NCI-H1436 (cell line): ENCODE measurements at places on chromosomes 13 and 19.

- no peak for DNase-seq
These were observed 9.5 kb downstream of the PIP5K1C start for GRCh38 chr19:3690551-3691371.

DNA sequence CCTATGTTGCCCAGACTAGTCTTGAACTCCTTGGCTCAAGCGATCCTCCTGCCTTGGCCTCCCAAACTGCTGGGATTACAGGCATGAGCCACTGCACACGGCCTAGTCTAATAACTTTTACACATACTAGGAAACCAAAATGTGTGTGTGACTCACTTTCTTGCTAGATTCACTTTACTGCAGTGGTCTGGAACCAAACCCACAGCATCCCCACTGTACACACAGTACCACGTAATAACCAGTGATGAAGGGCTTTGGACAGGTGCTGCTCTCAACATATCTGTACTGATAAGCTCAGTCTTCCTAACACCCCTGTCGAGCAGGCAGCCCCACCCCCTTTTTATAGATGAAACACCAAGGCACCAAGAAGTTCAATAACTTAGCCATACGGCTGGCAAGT, 5.1 kb downstream of the DNMT1 start:
- DNase-seq, result no peak

- no peak for DNase-seq
These were observed 5.9 kb downstream of the DOHH start for GRCh38 chr19:3494559-3494958.

DNA sequence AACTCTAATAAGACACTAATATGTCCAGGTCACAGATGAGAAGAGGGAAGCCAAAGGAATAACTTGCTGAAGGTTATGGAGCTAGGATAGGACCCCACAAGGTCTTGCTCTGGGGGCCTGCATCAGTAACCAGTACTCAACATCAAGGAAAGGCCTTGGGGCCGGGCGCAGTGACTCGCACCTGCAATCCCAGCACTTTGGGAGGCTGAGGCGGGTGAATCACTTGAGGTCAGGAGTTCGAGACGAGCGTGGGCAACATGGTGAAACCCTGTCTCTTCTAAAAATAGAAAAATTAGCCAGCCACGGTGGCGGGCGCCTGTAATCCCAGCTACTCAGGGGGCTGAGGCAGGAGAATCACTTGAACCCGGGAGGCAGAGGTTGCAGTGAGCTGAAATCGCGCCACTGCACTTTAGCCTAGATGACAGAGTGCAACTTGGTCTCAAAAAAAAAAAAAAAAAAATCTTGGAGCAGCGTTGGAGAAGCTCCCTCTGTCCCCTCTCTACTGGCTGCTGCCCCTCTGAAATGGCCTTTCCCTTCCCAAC, 1.8 kb downstream of the LONP1 start:
- no peak for DNase-seq

GRCh38 chr19:16247353-16248182, 49.9 kb downstream of the AP1M1 start:
- DNase-seq, result peak; percentile 49

DNA sequence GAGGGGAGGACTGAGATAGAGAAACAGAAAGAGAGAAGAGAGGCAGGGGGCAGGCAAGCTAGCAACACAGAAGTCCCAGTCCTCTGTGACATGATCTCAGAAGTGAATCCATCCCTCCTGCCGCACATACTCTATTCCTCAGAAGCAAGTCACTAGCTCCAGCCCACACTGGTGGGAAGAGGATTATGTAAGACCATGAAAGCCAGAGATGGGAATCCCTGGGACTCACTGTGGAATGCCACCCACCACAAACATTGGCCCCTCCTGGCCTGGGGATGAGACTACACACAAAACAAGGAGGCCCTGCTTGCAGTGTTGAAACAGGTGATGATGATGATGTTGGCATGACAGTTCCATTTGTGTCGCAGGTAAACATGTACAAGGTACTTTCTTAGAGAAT, 419.9 kb downstream of the IRS2 start:
- no peak for DNase-seq

DNA sequence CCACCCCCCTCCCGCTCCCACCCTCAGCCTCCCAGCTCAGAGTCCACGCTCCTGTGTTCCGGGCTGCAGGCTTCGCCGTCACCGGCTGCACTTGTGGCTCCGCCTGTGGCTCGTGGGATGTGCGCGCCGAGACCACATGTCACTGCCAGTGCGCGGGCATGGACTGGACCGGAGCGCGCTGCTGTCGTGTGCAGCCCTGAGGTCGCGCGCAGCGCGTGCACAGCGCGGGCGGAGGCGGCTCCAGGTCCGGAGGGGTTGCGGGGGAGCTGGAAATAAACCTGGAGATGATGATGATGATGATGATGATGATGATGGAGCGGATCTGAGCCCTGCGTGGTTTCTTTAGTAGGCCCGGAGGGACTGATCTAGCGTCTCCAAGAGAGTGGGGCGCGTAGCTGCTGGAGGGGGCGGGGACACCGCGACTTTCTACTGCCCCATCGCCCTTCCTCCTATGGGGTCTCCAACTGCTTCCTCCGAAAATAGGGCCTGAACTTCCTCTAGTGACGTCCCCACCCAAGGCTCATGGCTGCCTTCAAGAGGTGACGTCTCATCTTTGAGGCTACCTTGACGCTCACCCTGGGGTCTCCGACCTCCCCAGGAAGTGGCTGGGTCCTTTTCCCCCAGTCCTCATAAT, 1.4 kb downstream of the RETN start:
- no peak for DNase-seq

DNA sequence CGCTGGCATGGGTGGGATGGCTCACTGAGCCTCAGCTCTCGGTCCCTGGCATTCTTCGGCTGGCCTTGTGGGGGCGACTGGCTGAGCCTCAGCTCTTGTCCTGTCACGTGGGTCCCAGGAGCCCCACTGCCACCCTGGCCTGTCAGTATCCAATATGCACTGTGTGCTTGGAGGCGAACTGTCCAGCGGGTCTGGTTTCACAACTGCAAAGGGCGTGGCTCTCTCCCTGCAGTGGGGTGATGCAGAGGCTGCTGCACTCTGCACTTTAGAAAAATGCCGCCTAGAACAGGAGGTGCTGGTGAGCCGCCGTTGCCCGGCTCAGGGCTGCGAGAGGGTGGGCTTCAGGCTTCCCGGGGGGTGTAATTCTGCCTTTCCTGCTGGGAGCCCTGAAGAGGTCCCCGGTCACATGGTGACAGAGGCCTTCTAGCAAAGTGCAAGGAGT, 17.0 kb upstream of the TMEM255B start:
- peak; percentile 77 for DNase-seq

- DNase-seq, result no peak
These were observed 173.9 kb downstream of the FOXO1 start for GRCh38 chr13:40492511-40492910.

DNA sequence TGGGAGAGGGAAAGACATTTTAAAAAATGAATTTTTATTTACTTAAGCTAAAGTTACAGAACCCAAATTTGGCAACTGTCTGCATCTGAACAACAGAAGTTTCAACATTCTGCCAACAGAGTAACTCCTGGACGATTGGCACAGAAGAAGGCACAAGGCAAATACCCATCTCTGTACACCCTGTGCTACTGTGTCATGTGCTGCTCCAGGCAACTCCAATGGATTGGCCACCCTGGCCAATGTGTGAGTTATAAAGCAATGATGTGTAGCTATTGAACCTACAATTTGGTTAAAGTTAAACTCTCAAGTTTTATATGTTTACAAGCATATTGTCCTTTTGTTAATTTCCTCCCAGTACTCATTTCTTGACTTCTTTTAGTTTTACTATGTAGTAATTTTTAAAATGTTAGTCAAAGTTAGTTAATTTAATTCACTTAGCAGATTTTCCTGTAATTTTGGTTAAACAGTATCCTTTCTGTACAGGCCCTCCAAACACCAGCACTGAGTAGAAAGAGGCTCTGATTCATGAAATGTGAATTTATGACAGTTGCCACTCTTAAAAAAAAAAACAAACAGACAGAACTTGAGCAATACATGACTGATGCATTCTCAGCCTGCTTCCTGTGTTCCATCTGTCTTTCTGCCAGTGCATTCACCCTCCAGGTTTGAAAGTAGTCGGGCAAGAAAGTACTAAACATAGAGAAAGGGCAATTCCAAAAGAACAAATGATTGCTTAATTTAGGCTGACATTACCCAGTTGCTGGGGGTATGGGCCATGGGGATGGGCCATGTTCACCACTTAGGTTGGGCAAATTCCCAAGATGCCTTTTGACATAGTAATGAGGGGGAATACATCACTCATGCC, 5.9 kb downstream of the STARD13 start:
- no peak for DNase-seq

DNA sequence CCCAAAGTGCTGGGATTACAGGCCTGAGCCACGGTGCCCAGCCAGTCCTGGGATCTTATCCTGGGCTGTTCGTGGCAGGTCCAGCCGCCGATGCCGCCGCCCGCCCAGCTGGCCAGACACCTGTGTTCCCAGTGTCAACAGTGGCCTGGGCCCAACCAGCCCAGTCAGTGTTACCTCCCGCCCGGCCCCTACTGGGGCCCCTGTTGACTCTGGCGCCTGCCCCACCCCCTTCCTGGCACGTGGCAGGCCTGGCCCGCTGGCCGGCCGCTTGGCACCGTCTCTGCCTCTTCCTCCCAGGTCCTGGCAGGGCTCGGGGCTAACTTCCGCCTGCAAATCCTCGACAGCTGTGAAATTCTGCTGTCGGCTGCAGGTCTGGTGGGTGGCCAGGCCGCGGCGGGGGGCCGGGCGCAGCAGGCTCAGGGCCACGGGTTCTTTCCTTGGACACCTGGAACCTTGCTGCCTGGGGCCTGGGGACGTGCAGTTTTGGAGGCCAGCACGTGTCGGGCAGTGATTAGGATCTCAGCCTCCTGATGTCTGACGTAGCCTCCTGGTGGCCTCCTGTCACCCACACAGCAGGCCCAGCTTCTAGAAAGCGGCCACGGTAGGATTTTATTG, 9.1 kb downstream of the ARID3A start:
- no peak for DNase-seq

DNA sequence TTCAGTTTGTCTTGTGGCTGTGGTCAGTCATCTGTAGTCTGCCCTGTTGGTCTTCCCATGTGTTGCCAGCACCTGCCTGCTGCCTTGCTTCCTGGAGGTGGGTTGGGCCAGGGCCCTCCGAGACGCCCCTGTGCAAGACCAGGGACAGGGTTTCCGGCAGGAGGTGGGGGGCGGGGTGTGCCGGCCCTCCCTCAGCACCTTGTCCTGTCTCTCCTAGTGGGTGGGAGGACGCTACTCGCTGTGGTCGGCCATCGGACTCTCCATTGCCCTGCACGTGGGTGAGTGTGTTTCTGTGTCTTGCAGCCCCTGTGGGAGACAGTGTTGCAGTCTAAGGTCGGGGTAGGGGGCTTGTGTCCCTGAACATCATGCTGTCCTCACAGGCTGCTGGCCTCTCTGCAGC, 11.2 kb upstream of the PDCD2L start:
- DNase-seq, result no peak

DNA sequence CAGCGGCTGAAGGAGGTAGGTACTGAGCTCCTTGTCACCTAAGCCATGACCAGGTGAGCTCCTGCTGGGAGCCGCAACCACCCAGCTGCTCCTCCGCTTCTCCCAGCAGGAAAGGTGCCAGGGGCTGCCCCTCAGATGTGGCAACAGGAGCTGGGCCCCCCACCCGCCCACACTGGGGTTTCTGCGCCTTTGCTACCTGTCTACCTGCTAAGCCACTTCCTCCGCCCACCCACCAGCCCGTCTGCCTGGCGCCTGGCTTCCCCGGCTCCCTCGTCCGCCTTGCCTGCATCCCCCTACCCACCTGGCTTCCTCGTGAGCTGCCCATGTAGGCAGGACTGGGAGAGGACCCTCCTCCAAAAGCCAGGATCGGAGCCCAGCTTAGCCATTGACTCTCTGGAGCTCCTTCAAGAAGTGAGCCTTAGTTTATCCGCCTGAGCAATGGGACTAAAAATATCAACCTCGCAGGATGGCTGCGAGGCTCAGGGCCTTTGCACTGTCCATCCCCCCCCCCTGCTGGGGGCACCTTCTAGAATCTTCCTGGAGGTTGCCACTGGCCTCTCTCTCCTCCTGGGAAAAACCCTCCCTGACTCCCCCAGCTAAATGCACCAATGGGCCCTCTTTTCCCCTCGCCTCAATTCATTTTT, 55.8 kb upstream of the KLF2 start:
- no peak for DNase-seq

GRCh38 chr13:93224535-93224934, 2.1 kb upstream of the GPC6 start:
- no peak for DNase-seq
